ENCODE measurements at places on chromosomes 13 and 19.

- DNase-seq, result no peak
Observed at GRCh38 chr13:52936806-52937205, 88.4 kb upstream of the PCDH8 start.

- no peak for DNase-seq
Observed at GRCh38 chr13:48806522-48806921, 152.8 kb downstream of the CYSLTR2 start.

DNA sequence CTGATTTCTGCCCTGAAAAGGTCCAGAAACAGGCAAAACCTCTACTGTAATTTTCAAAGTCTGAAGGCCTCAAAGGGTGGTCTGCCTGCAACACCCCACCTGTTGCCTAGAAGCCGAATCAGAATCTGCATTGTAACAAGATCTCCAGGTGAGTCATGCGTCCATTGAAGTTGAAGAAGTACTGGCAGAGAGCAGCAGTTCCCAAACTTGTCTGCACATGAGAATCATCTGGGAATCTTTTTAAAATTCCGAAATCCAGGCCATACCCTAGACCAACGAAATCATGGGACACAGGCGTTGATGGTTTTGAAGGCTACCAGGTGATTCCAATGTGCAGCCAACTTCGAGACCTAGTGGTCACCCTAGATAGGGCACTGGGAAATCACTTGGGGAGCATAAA lies 16.0 kb upstream of the CLN5 start:
- DNase-seq, result no peak

DNA sequence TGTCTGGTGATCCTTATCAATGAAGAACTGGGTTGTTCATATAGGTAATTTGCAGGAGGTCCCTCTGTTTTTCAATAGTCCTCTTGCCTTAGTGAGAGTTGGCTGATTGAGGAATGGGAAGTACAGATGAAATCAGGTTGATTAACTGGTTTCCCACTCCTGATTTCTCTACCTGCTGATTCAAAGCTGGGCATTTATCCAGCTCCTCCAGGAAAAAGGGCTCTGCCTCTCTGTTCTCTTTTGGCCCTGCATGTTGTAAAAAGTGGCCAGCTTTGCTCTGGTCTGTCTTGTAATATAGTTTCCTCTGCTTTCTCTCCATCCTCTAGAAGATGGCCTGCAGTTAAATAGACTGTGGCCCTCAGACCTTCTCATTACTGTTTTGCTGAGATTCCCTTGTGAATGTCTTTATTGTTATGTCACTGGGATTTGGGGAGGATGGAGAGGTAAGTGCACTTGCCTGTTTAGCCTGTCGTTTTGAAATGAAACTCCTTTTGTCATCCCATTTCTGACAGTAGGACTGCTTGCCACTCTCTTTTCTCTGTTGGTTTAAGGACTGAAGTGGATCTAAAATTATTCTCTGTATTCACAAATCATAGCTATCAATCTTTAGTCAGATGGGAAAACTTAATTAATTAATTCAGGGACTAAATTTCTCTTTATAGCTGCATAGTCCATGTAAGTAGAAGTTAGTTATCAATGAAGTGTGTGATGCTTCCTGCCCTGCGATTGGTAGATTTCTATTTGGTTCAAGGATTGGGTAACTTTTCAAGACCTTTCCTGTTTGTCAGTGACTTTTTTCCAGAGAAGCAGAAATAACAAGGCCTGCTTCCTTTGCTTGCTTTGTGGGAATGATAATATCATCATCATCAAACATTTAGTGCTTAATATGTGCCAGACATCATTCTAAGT lies 28.5 kb downstream of the GARRE1 start:
- no peak for DNase-seq

DNA sequence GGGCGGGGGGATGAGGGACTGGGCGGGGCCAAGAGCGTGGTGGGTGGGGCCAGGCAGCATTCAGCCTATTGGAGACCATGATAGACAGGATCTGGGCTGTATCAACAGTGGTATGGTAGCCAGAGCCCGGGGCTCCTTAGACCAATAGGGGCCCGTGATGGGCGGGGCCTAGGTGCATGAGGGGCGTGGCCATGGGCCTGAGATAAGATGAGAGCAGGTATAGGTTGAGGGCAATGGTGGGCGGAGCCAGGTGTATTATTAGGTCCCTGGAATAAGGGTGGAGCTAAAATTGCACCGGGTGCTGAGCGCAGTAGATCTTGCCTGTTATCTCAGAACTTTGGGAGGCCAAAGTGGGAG lies 5.3 kb downstream of the ABCA7 start:
- no peak for DNase-seq

- DNase-seq, result no peak
Observed at GRCh38 chr19:8248348-8249328, 39.5 kb downstream of the CERS4 start.

DNA sequence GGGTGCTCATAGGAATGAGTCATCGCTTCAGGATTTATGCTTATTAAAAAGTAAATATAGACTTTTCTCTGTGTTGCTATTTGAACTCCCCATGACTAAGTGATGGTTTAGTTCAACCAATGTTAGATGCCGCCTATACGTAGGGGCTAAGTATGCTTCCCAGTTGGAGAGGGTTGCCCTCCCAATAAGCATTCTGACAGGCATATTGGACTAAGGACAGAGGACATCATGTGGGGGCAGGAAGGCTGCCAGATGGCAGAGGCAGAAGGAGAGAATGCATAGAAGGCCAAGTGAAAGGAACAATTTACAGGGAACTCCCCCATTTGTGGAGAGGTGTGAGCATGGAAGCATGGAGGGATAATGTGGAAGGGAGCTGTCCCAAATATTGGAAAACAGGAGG lies 318.4 kb upstream of the OBI1 start:
- no peak for DNase-seq

DNA sequence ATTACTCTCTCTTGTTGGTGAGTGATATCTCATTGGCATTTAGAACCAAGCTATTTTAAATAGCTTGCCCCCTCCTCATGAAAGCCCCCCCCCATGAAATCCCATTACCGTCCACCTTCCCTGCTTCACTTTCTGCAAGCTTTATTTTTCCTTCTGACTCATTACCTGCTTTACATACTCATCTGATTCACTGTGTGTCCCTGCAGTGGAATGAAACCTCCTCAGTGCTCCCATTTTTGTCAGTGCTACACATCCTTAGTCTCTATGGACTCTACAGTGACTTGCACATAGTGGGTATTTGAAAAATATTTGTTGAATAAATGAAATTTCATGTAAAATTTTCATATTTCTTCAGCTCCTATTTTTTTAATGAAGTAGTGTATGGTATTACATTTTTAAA lies 62.3 kb downstream of the DOCK9 start:
- no peak for DNase-seq

DNA sequence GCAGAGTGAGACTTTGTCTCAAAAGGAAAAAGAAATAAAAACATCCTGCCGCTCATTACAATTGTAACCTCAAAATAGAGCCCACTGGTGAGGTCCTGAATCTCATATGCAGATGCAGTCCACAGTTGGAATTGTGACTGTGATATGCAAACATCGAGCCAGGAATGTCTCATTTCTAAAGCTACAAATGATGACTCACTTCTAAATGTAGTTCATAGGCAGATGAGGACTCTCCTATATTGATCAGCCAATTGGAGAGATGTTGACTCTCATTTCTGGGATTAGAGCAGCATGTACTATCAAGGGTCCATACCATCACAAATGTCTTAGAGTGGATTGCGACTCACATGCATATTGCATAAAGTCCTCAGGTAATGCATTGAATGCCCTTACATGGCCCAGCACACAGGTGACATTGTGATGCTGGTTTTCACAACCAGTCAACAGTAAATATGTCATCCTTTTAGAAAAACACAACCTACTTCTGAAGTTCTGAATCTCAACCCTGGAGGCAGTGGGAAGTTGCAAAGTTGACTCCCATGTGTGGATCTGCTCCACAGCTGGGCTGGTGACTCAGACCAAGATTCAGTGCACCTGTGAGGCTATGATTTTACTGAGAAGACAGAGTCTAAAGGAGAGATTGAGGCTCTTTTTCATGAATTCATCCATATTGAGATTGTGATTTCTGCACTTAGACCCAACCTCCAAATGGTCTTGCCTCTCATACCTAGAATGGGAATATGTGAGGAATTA lies 16.9 kb upstream of the ZNF254 start:
- no peak for DNase-seq

GRCh38 chr19:54178581-54179261 lies 5.8 kb upstream of the TMC4 start:
- no peak for DNase-seq

- DNase-seq, result peak; percentile 54
Observed at GRCh38 chr19:1066748-1067340, at the start of gene ARHGAP45. Gene ARHGAP45 (plus strand): TSS chr19:1067167. CDS start chr19:1067406, 239 bp downstream.

DNA sequence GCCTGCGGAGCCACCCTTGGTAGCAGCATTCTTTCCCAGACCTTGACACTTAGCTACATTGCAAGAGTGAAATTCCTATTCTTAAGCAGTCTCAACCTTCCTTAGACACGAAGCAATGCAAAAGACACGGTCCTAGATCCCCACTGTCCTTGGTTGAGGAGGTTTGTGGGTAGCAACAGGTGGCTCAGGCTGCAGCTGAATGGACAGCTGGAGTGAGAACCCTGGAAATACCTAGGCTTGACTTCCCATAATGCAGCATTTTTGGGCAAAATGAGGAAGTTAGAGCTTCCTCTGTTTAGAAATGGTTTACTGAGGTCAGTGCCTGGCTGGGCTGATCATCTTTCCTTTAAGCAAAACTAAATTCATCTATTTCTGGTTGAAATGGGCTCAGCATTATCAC lies 296.6 kb downstream of the RFC3 start:
- DNase-seq, result no peak

DNA sequence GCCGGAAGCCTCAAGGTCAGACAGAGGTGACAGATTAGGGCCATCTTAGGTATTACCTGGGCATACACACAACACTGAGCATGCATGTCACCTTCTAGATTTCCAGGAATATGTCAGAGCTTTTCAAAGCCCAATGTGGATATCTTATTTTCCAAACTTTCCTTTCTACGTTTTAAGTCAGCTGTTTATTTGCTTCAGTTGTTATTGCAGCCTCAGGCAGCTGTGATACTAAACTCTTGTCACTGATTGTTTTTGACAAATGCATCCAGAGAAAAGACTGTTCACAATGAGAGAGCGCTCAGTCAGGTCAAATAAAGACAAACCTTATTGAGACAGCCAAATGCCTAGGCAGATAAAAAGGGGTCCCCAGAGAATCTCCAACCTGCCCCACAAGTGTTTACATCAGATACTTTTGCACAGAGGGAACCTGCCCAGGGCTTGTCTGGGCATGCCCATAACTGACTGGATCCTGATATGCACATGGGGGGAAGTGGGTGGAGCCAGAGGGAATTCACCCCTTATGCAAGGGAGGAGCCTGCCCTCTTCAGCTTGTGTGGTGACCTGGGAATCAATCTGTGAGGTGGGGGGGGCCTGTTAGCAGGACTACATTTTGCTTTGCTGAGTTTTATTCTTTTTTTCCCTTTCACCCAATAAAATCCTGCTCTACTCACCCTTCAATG lies 28.5 kb downstream of the MED4 start:
- no peak for DNase-seq

- DNase-seq, result no peak
Observed at GRCh38 chr13:91119643-91120042, 227.8 kb upstream of the MIR17HG start.

- no peak for DNase-seq
Observed at GRCh38 chr13:87827479-87827878, 156.3 kb downstream of the SLITRK5 start.

- DNase-seq, result no peak
Observed at GRCh38 chr13:76245211-76245610, 609.1 kb downstream of the LMO7 start.

DNA sequence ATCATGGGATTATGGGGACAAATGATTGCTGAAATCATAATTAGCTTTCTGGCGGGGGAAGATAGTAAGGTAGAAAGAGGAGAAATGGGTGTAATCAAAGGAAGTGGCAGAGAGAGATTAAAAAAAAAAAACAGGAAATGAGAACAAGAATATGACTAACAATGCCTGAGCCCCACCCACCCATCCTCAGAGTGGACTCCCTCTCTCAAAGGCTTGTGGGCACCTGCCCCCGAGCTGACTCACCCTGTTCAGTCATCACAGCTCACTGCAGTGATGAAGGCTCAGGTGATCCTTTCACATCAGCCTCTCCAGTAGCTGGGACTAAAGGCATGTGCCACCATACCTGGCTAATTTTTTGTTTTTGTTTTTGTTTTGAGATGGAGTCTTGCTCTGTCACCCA lies 26.4 kb upstream of the TPT1 start:
- DNase-seq, result peak; percentile 74

- DNase-seq, result no peak
Observed at GRCh38 chr19:21317821-21318220, 11.4 kb downstream of the ZNF708 start.

- DNase-seq, result no peak
Observed at GRCh38 chr13:26719356-26719945, 41.1 kb downstream of the GPR12 start.

GRCh38 chr13:49536144-49536873 lies 40.6 kb downstream of the PHF11 start:
- DNase-seq, result no peak

DNA sequence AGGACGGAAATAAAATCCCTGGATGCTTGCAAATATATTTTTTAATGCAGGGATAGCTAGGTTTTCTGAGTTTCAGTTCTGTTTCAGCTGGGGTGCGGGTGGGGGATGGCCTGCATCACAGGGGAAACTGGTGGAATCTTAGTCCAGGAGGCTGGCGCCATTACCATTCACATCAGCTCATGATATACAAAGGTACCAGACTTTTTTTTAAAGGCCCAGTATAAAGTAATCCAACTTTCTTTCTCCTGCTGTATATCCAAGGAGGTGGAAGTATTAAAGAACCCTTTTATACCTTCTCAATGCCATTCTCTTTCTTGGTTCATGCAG lies 343.8 kb downstream of the KCNRG start:
- DNase-seq, result no peak

DNA sequence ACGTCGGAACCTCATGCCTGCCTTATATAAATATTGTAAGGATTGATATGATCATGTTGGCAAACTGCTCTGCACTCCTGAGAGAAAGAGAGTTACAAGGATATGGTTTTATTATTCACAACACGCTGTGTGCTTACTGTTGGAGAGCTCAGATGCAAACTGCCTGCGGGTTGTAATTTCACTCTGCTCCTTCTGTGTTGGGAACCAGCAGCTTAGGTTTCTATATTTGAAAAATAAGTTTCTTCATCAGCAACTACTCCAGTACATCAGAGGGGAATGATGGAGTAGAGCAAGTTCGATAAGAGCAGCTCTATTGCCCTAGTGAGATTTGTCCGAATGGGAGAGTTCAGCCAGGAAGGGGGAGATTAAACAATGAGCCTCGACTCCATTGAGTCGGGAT lies 106.9 kb upstream of the UBL3 start:
- DNase-seq, result no peak

- no peak for DNase-seq
Observed at GRCh38 chr13:99536023-99536422, 34.8 kb downstream of the TM9SF2 start.

GRCh38 chr19:36008336-36008978 lies at the start of gene SYNE4:
Gene SYNE4 (minus strand): TSS chr19:36008813. CDS start chr19:36008681, 132 bp downstream.
- no peak for DNase-seq
